ENCODE measurements at places on chromosomes 12 and 14. TPM values are rescaled to one million over a fixed set of nuclear protein-coding genes. Genes with fewer than 3 reads are reported as not detected.

DNA sequence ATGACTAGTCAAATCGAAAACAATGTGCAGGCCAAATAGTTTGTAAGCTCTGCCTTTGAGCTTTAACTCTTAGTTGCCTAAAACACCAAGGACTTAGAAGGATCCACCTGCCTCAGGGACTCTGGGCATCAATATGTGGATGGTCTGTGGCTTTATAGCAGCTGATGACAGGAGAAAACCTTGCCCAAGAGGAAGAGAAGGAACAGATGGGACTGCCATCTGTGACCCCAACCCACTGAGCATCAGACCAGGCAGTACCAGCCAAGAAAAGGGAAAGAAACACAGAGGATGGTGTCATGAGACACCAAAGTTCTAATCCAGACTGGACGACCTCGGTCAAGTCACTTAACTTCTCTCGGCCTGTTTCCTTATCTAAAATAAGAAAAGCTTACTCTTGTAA is 12.7 kb downstream of the TGFB3 start:
- DNase-seq: no peak

Gene SYNDIG1L
- 0.28 TPM for total RNA-seq

Gene NANOG
- total RNA-seq: 0.63 TPM

DNA sequence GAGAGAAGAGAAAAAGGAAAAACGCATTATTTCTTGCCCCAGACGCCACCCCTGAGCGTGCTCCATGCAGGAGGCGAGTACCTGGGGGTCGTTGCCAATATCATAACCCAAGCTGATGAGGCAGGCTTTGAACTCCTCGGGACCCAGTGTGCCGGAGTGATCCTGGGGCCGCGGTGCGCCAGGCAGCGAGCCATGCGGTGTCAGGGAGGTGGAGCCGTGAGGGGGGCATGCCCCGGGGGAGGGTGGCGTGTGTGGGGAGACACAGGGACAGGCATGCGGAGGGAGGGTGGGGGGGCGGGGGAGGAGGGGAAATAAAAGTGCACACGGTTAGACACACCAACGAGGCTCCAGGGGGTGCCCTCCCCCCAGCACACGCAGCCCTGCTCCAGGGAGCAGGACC is 86.0 kb upstream of the ZFP36L1 start:
- DNase-seq: no peak

DNA sequence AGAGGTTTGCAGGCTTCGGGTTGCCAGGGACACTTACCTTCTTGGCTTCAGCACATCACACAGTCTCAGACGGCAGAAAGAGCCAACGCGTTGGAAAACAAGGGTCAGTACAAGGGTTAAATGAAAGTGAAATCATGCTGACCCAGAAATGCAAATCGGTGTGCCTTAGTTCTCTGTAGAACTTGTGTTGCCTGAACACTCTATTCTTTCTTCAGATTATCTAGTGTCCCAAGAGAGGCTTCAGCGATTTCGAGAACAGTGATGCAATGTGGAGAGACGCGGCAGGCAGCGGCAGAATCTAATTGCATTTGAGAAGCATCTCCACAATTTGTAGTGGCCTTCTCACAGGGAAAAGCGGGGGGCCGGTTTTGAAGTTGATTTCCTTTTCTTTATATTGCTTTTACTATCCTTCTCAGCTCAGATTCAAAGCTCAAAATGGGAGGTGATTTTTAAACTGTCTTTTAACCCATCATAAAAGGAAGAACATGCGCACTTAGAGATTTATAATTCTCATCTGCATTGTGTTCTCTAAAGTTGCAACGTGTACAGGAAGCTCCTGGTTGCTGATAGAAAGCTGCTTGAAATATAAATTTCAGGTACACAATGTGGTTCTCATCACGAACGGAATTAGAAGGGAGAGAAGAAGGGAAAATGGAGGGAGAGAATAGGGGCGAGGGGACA is 67.8 kb upstream of the EGLN3 start:
- no peak for DNase-seq

Gene TOMM20L
- not detected for total RNA-seq

DNA sequence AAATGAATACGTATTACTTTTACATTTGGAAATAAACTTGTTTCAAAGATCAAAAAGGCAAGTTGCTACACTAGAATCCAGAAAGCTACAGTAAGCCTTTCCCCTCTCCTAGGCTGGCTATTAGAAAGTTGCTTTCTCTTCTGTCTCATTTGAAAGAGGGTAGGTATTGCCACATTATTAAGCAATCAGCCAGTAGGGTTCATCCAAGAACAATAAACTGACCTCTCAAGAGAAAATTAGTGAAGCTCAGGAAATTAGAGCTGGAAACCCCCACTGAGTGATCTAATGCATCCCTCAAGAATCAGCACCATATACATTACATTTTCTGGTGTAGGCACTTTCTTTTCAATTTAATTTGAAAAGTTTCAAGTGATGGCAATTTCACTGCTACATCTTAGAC is 4.5 kb upstream of the TMEM233 start:
- no peak for DNase-seq

DNA sequence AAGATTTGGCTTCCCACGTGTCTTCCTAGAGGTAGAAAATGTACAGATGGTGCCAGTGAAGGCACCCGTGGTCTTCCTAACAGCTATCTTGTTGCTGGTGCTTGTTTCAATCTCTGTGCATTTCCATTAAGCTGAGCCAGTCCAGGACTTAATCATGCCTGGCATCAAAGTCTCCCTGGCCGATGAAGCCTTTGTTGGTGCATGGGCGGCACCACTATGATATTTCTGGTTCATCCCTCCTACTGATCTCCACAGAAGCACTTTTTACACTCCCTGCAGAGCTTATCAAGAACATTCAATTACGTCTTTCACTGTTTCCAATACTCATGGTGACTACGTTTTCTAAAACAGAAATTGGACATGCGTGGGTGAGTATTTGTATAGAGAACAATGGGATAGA is 128.4 kb downstream of the TTC8 start:
- no peak for DNase-seq

DNA sequence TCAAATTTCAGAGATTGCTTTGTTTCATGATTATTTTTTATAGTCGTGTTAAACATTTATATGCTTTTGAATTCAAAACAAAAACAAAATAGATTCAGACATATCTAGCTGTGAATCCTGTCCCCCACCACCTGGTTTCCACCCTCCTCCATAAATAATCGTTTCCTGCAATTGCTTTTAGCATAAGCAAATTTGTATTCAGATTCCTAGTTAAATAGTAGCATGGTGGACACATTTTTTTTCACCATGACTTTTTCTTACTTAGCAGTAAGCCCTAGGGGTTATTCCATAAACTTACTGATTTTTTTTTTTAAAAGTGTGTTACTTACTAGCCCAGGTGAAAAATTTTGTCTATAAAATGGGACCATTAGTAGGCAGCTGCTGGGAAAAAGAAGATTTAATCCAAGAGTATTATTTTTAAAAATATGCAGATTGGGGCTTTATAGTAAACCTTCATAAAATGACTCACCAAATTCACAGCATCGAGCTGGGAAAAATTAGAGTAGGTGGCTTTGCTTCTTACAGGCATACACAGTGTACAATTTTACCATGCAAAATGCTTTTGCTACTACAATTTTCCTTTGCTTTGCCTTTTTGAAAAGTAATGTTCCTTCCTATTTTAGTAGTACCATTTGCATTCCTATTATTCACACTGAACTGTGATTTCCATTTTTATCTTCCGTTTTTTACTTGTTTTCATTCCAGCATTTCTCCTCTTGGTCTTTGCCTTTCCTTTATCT is 117.8 kb downstream of the BTG1 start:
- no peak for DNase-seq

DNA sequence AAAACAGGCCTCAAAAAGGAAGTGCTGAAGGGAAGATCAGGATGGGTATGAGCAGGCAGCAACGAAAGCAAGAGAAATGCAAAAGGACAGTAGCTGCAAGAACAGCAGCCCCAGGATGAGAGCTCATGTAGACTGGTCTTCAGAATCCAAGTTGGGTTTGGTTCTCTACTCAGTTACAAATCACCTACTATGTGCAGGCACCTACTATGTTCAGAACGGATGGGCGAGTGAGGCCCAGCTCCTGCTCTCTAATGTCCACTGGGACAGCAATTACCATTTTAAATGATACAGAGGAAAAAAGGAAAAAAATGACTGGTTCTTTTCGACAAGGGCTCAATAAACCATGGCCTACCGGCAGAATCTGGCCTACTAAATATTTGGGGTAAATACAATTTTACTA is 88.5 kb downstream of the RBM19 start:
- DNase-seq: no peak

Gene YEATS4
- 10.6 TPM for total RNA-seq

GRCh38 chr12:1799882-1800400 is 20.4 kb upstream of the LRTM2 start:
- DNase-seq: peak; percentile 11

DNA sequence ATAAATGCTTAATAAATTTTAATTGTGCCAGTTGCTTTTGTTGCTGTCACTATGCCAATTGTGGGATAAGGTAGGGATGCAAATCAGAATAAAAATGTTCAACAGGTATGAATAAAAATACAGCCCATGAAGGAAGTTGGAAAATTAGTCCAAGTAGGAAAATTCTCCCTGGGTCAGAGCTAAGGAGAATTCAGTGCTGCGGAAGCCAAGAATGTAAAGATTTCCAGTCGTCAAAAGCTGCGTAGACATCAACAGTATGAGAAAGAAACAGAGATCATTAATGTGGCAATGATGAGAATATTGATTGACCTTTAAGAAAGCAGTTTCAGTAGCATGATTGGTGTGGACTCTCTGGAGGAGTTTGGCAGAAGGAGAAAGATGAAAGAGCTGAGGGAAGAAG is 87.9 kb downstream of the PLEKHA5 start:
- no peak for DNase-seq

Gene CMTM5
- total RNA-seq: not detected

DNA sequence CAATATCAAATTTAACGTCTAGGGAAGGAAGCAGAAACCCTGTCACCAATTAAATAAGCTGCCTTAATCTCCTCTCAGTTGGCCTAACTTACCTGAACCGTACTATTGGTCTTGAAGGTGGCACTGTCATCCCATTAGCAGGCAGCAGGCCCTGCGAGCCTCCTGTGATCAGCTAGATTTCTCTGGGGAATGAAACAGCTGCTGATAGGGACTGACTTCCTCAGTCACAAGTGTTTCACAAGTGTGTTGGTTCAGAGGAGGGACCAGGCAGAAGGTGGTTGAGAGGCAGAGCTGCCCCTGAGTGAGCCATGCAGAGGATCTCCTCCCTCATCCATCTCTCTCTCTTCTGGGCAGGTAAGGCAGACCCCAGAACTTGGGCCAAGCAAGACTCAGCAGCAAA is 166.8 kb downstream of the DAD1 start:
- no peak for DNase-seq

- no peak for DNase-seq
Measured at GRCh38 chr12:122072031-122072970, 6.3 kb upstream of the MLXIP start.

- no peak for DNase-seq
Measured at GRCh38 chr12:114676142-114676741, 7.7 kb downstream of the TBX3 start.

Gene HCAR1
- total RNA-seq: 4.2 TPM

DNA sequence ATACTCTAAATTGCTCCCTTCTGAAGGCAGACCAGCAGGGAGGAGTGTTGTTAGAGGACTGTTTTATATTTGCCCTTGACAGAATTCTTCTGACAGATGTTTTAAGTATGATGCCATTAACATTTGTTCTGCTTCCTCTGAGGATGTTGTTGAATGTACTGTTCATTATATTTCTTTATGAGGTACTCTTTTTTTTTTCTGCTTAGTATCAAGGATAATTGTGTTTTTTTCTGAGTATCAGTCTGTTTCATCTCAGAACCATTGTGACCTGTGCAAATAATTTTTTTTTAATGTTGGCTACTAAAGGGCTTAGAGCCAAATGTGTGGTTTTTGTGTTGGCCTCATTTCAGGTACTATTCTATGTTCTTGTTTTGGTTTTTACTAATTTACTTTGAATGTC is 10.6 kb downstream of the METAP2 start:
- no peak for DNase-seq

Gene DEPDC4
- total RNA-seq: not detected

DNA sequence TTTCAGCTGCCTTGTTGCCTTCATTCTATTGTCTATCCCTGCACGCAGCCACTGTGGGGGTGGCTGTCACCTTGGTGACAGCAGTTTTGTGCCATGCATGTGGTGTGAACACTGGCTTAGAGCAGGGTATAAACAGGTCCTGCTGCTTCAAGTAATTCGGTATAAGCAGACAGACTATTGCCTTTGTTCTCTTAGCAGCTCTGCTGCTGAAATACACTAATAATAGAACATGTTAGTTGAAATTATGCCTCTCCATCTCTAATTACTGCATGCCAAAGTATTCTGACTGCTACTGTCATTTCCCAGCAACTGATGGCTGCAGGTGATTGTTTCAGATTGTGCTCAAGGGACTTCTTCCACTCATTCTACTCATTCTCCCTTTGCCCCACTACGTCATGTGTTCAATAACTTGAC is 34.6 kb downstream of the PTPRO start:
- DNase-seq: no peak

DNA sequence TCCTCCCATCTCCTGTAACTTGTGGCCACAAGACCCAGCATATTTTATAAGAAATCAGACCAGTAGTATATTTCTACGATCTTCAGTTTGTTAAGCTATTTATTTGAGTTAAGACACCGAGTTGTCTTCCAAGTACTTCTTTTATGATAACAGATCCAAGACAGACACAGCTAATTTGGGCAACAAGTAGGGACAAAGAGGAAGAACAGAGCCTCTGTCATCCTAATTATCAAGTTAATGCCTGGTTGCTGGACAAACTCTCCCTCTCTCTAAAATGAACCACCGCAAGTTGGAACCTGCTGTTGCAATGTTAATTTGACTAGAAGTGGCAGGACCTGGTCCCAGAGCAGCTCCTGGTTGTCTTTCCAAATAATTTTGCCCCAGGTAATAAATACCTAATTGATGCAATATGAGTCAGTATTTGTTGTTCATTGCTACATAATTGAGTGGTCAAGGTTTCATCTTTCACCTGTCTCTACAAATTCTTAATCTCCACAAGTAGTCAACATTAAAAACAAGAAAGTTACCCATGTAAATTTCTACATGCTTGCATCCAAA is 323.7 kb downstream of the PAWR start:
- no peak for DNase-seq

Gene IL26
- total RNA-seq: not detected

GRCh38 chr12:131825146-131825892 is 2.9 kb upstream of the MMP17 start:
- DNase-seq: no peak

DNA sequence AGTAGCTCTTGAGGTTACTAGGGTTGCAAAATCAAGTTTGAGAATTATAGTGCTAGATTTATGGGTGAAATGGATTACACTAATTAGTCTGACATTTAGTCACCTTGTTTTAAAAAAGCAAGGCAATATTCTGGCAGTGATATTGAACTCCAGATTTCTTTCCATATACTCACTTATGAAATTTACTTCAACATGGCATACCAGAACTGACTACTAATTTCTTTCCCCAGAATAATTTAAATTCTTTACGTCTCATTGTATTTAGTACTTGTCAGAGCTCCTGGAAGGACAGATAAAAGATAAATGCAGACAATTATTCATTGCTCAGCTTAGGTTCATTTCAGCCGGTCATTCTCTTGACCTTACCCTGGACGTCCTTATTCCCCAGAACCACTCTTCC is 24.3 kb downstream of the EMP1 start:
- no peak for DNase-seq

All from omental fat pad (tissue), 4 donors.